ENCODE measurements at places on chromosomes 11 and 22.

- DNase-seq: no peak
These were observed 17.7 kb upstream of the GRK3 start for GRCh38 chr22:25546751-25547150.

DNA sequence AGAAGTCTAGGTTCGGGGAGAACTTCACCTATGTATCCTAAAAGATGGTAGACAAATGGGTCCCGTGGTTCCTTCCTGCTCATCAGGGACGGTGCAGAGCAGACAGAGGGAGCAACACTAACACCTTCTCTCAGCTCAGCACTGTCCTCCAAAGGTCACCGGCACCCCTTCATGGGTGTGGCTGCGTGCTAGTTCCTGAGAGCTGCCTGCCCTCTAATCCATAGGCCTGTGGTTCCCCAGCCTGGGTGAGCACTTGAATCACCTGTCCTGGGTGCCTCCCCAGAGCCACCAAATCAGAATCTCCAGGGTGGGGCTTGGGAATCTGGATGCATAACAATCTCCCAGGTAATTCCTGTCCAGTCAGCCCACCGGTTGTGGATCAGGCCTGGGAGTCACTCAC lies 113.9 kb upstream of the TMEM45B start:
- no peak for DNase-seq

- no peak for DNase-seq
These were observed 901.4 kb upstream of the API5 start for GRCh38 chr11:42410251-42410955.

GRCh38 chr11:7484645-7485044 lies 661 bp upstream of the OLFML1 start:
- DNase-seq: no peak

GRCh38 chr11:20134991-20135736 lies 25.1 kb downstream of the DBX1 start:
- DNase-seq: no peak

- DNase-seq: no peak
These were observed 195 bp upstream of the CREB3L1 start for GRCh38 chr11:46277313-46277621.

GRCh38 chr11:107041088-107041444 lies 22.8 kb upstream of the GUCY1A2 start:
- no peak for DNase-seq

- no peak for DNase-seq
These were observed 9.3 kb upstream of the PDGFB start for GRCh38 chr22:39254122-39254521.

- no peak for DNase-seq
These were observed 111.1 kb downstream of the NCAM1 start for GRCh38 chr11:113072237-113072858.

DNA sequence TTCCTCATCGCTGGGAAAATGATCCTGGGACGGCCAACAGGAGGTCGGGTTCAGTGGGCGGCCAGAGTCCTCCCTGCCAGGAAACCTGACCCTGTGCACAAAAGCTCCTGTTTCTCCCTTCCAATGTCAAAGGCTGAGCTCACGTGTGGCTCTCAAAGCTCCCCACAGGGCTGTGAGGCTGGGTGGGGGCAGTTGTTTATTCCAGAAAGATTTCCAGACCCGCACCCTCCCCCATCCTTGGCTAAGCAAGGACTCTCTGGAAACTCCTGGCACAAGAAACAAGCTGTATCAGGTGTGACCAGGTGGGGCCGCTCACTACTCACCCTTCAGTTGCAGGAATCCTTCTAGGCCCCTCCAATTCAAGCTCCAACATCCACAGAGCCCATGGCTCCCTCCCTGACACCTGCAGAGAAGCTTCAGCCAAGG lies 131.9 kb downstream of the SHANK2 start:
- no peak for DNase-seq

DNA sequence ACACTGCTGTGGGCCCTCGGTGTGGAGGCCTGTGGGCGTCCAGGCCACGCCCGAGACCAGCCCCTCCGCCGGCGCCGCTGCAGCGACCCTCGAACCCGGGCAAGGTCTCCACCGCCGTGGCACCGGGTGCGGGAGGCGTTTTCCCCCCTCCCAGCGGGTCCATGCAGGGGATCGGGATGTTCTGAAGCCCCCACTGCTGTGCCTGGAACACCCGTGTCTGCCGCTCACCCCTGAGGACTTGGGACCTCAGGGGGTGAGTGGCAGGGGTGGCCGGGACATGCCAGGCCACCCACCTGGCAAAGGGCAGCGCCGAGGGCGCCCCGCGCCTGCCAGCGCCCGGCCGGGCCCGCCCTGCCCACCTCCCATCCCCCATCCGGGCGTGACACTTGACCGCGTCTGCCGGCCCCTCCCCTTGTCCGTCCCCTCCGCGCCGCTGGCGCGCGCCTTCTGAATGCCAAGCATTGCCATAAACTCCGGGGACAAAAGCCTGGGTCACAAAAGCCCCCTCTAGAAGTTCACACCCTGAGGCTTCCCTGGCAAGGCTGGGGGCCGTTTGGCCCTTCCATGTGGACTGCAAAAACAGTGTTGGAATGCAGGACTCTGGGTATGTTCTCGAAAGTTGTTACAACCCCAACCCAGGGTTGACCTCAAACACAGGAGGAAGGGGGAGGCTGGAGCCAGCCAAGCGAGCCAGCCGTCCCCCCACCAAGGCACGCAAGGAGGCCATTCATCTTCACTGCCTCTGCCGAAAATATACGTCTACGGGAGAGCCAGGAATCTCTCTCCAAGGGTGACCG lies 819 bp upstream of the KCNQ1OT1 start:
- no peak for DNase-seq

GRCh38 chr22:22552630-22553029 lies 6.4 kb downstream of the PRAME start:
- no peak for DNase-seq

GRCh38 chr22:44317123-44317444 lies 4.3 kb upstream of the SHISAL1 start:
- no peak for DNase-seq

GRCh38 chr11:132026746-132027145 lies 656.3 kb downstream of the NTM start:
- no peak for DNase-seq

DNA sequence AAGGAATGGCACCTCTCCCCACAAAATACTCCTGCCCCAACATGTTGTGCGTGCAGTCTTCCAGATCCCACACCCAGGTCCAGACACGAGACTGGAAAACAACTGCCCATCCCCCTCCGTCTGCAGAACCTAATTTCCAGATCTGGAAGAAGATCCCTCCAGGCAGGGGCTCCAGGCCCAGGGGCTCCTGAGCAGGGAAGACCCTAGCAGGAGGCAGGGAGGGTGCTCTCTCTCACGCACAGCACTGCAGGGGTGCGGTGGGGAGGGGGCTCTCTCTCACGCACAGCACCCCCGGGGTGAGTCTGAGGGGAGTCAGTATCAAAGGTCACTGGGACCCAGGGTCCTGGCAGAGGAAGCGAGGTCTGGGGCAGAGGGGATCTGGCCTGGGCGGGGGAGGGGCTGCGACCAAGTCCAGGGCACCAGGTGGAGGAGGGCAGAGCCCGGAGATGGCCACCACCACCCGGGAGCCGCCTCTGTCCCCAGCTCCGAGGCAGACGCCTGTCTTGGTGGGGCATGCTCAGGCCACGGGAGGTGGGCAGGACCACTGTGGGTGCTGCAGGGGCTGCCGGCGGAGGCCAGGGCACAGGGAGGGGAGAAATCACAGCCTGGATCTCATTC lies 1.7 kb downstream of the MLC1 start:
- no peak for DNase-seq

DNA sequence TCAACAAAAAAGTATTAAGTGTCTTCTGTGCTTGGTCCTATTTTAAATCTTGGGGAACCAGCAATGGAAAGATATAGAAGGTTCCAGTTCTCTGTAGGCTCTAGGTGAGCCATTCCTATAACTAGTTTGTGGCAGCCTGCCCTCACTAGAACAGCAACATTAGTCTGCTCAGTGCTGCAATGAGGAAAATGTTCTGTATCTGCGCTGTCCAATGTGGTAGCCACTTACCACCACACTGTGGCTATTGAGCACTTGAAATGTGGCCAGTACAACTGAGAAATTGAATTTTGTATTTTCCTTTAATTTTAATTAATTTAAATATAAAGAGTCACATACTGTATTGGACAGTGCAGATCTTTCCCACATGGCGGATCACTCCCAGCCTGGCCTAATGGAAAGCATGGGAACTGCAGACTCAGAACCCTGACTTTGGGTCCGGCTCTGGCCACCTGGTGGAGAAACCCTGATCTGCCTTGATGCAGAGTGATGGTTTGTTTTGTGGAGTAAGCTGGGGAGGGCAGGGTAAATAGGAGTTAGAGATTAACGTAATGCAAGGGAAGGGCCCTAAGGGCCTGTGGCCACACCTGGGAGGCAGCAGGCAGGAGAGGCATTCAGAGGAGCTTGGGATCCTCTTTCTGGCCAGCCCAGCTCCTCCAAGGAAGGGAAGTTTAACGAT lies 101.0 kb downstream of the ME3 start:
- no peak for DNase-seq
